ENCODE measurements at places on chromosomes 16 and 17. TPM values are rescaled to one million over a fixed set of nuclear protein-coding genes. Genes with fewer than 3 reads are reported as not detected.

Gene ZNF469
- 0.70 TPM for total RNA-seq

Gene AKTIP
- 29.4 TPM for total RNA-seq

Gene TGFB1I1
- 42.8 TPM for total RNA-seq

Gene CTF1
- total RNA-seq: 1.7 TPM

Gene CCL15
- 81.3 TPM for total RNA-seq

Gene NHLRC4
- total RNA-seq: 0.36 TPM

Gene FBXW10
- 0.09 TPM for total RNA-seq

Gene ZSCAN10
- not detected for total RNA-seq

Gene ABI3
- 3.4 TPM for total RNA-seq

Gene TOP3A
- total RNA-seq: 23.3 TPM

Gene LRRC46
- not detected for total RNA-seq

Gene ASPHD1
- 2.0 TPM for total RNA-seq

Gene SEPTIN12
- not detected for total RNA-seq

Data from left colon (tissue), 2 donors.